ENCODE measurements at places on chromosomes 13 and 19.

- DNase-seq, result no peak
Measured at GRCh38 chr13:40552895-40553294, 113.5 kb downstream of the FOXO1 start.

- no peak for DNase-seq
Measured at GRCh38 chr19:492091-492531, 4.2 kb upstream of the MADCAM1 start.

DNA sequence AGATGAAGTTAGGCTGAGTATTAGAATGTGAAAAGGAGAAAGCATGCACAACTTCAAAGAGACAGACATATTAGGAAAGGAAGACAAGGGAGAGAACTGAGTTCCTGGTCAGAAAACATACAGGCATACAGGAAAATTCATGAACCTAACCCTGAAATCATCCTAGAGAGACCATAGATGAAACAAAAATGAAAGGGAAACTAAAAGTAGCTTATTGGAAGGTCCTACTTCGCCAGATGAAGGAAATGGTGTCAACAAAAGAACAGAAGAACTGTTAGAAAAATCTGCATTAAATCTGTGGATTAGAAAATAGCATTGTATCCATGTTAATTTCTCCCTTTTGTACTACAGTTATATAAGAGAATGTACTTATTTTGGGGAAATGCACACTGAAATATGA is 169.0 kb upstream of the UFM1 start:
- DNase-seq, result no peak

DNA sequence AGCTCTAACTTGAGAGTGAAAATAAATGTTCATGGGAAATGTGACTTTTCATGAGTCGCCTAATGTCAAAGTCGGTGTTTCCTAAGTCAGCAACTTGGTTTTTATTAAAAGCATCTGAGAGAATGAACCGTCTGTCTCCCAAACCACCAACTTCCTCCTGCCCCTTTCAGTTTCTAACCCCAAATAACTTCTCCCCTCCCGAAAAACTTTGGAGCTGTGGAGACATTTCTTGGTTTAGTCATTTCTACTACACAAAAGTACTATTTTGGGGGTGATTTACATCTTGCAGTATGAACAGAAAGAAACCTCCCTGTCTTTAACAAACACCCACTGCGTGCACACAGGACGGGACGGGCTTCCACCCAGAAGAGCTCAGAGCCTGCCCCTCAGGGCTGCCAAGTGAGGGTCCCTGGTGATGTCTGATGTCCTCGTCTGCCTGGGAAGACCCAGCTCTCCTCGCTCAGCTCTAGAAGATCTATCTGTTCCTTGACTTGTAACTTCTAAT is 65.0 kb downstream of the RASA3 start:
- no peak for DNase-seq

DNA sequence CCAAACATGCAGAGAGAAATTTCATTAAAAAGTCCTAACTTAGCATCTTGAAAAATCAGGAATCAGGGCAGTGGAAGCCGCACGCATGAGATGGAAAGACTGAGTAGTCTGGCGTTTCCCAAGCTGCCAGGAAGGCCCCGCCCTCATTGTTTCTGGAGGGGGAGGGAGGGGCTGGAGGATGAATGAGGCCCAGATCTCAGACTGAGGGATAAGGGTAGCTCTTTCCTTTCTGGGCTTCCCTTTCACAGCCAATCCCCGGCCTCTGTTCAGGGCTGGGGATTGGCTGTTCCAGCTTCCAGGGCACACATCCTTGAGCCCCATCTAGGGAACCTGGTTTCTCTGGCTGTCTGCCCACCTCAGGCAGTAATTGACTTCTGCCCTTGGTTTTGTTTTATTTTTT is 7.3 kb downstream of the C19orf53 start:
- DNase-seq, result no peak

DNA sequence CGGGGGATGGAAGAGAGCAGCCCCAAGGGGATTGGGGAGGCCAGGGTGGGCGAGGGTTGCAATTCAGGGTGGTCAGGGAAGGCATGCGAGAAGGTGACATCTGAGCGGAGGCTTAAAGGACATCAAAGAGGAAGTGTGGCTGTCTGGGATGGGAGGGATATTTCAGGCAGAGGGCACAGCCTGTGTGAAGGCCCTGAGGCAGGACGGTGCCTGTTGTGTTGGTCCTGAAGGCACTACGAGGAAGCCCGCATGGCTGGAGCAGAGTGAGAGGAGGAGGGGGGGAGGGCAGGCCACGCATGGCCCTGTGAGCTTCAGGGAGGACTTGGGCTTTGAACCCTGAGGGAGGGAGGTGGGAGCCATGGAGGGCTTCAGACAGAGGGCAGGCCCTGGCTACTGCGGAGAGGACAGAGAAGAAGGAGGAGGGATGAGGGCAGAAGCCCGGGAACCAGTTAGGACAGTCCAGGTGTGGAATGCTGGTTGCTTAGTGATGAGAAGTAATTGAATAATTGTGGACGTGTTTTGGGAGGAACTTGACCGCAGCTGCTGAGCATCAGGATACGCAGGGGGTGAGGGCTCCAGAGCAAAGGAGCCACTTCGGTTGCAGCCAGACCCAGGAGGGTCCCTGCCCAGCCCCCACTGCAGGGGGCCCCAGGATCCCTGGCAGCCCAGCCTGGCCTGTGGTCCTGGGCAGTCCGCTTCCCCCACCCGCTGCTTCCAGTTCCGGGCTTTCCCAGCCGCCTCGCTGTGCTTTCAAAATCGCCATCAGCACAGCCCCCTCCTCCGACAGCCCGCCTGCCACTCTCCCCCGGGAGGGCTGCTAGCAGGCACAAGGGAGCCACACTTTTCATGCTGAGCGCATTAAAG is 6.2 kb downstream of the TLE6 start:
- DNase-seq, result no peak

DNA sequence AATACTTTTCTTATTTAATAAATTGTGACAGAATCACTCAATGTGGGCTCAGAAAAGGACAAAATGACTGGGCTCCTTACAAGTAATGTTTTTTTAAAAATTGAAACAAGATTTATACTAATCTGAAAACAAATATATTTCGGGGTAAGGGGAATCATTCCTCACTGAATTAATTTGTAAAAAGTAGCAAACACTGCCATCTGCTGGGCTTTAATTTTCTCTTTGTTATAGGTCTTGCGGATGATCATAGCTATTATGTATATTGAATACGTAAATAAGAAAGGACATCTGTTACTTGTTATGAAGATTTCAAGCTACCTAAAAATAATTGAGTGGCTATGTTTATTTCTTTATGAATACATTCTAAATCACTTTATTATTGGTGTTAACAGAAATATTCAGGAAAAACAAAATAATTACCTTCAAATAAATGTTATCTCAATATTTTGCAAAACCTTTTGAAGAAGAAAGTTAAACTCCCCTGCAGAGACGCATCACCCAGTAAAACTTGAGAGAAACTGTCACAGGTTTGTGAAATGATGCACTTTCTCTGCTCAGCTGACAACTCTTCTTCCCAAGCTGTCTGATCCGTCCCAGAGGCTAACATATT is 17.8 kb upstream of the ENOX1 start:
- DNase-seq, result peak; percentile 47

Measured in cerebellar nuclear complex (tissue), 1 donor.